ENCODE measurements at places on chromosomes 12 and 14. TPM values are rescaled to one million over a fixed set of nuclear protein-coding genes. Genes with fewer than 3 reads are reported as not detected.

DNA sequence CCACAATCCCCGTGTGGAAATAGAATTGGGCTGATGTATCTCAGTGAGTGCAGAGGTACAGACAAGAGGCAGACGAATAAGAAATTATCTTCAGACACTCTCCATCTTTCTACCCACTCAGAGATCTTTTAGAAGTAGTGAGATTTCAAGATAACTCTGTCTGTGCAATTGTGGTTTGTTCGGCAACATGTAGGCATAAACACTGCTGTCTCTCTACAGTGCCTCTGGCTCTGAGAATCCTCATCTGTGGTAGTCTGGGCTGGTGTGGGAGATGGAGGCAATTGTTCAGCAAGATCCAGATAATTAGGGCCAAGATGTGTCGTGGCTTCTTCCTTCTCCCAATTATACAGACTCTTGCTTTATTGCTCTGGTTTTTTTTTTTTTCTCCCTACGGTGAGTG is 3.1 kb downstream of the HOXC13 start:
- DNase-seq = no peak

The LRRC43 gene
- not detected for polyA plus RNA-seq

The IL22 gene
- not detected for polyA plus RNA-seq

DNA sequence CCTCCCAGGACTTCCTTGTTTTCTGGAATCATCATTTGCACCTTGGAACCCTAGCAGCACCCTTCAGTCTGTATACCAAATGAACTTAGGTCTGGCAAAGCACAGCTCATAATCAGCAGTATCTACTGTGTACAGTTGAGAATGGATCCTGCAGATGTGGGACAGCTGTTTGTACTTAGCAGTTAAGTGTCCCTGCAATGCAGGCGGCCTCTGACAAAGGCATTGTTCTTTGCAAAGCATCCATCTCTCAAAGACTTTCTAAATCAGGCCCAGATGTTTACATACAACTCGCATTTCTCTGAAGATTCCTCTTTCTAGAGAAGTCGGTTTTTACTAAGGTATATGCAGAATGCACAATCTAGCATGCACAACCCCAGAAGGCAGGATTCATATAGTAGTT is 170.5 kb upstream of the RBM19 start:
- DNase-seq = no peak

The FERMT2 gene
- 42.9 TPM for polyA plus RNA-seq

- DNase-seq = no peak
Measured at GRCh38 chr14:99980299-99980698, 84.9 kb upstream of the EVL start.

The TMPRSS12 gene
- polyA plus RNA-seq = not detected
